ENCODE measurements at places on chromosomes 12 and 14.

GRCh38 chr14:21255385-21256101 lies 13.7 kb downstream of the HNRNPC start:
- no peak for DNase-seq

GRCh38 chr14:60175255-60175902 lies 10.2 kb upstream of the DHRS7 start:
- no peak for DNase-seq

DNA sequence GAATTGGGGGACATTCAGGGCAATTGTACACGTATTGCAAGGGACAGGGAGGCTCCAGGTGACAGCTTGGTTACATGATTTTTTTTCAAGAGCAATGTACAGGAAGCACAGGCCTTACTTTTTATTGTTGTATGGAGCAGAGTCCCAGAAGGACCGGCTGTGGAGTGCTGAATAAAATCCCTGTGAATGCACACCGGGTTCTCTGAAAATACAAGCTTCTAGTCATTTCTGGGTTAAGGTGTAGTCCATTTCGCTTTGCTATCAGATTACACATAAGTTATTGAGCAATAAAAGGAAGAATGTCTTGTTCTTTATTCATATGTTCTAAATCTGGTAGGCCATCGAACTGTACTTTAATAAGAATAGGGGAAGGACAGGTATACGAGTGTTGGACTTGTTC lies 52.2 kb downstream of the PDE3A start:
- DNase-seq, result no peak

GRCh38 chr12:128933039-128933438 lies 79.8 kb downstream of the GLT1D1 start:
- DNase-seq, result no peak

DNA sequence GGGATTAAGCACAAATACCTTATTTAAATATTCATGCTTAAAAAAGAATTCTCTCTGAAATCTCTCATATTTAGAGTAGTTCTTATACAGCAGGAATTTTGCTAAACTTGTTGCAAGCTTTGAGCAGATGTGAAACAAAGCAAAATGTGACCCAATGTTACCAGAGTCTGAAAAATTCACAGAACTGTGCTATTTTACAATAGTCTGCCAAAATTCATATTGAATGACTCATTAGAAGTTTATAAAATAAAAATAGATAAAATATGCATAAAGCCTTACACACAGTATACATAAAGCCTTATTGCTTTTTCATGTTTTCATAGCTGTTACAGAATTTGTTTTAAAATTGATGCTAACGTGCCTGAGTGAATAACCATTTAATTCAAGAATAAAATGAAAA lies 17.8 kb upstream of the RHOJ start:
- no peak for DNase-seq

GRCh38 chr14:105201156-105201924 lies 20.2 kb upstream of the NUDT14 start:
- DNase-seq, result no peak

GRCh38 chr12:113261847-113262470 lies 40.7 kb downstream of the TPCN1 start:
- DNase-seq, result peak; percentile 63

- peak; percentile 75 for DNase-seq
Measured at GRCh38 chr14:100072783-100073346, 7.6 kb downstream of the EVL start.

DNA sequence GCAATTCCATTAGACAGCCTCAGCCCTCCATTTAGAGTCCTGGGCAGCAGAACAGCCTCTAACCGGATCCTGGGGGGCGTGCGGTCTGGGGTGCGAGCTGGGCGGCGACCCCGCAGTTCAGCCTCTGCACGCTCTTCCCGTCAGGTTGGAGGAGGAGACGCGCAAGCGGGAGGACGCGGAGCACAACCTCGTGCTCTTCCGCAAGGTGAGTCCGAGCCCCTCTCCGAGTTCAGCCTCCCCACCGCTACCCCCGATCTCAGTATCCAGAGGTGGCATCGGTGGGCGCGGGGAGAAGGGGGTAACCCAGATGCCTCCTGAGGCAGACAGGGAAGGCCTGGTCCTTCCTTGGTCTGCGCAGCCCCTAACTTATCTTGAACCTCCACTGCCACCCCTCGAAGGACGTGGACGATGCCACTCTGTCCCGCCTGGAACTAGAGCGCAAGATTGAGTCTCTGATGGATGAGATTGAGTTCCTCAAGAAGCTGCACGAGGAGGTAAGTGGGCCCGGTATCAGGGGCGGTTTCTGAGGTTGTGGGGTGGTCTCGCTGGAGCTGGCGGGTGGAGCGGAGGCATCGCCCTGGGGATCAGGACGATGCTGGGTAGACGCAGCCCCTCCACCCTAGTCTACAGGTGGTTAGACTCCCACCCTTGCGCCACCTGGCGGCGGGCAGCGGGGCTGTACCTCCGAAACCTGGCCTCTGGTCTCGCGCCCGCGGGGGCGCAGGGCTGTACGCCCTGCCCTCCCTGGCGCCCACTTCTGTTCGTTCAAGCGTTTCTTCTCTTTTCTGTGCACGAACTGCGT lies 1.3 kb downstream of the PRPH start:
- DNase-seq, result peak; percentile 81

GRCh38 chr12:110015132-110015531 lies 15.9 kb downstream of the ANKRD13A start:
- DNase-seq, result no peak

DNA sequence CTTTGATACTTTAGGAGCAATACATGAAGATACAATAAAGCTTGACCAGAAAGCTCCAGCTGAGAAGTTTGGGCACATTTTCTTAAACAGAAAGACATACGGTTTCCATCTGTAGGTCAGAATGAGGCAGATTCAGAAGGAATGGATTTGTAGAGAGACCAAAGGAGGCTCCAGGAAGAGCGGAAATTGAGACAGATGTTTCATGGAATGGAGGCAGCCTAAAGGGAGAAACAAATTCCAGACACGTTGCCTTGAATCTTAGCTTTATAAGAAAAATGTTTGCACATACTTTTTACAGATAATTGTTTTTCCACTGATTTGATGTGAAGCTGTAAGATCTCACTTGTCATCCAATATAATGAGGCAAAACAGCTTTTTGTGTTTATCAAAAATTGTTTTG lies 24.8 kb downstream of the EPYC start:
- no peak for DNase-seq

DNA sequence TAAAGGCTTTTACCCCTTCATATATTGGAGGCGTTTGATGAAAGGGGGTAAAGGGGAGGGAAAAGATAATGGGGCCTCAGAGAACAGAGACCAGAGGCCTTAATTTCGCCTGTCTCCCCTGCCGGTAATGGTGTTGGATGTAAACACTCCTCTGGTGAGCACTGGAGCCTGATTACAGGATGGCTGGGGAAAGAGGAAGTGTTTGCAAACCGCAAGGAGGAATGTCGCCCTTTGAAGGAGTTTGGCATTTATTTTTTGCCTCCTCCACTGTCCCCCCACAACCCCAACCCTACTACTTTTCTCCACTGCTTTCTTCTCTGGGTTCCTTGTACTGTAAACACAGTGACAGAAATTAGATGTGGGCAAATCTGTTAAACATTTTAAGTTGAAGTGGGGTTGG lies 211.9 kb upstream of the TBX3 start:
- DNase-seq, result no peak

DNA sequence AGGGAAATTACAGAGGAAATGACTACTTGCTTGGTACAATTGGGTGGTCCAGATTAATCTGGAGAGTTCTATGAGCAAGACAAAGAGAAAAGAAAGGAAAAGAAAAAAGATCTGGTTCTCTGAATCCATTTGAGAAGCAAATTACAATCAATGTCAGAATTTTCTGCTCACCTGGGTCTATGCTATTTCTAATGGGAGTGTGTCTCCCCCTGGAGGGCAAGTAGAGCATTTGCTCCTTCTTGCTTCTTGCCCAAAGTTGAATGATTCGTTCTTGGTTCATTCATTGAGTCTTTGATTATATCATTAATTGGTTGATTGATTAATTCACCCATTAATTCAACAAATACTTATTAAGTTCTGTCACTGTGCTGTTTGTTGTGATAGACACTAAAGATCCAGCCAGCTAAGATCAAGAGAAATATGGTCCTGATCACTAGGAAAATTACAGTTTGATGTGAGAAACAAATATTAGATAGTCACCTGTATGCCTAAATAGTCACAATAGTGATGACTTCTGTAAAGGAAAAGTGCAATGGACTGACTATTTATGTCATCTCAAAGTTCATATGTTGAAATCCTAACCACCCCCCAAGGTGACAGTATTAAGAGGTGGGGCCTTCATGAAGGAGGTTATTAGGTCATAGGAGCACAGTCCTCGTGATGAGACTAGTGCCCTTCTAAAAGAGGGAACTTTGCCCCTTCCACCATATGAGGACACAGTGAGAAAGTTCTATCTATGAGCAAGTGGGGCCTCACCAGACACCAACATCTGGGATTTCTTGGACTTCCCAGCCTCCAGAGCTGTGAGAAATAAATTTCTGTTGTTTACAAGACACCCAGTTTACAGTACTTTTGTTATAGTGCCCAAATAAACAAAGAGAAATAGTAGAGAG lies 8.0 kb upstream of the ASB8 start:
- peak; percentile 54 for DNase-seq

DNA sequence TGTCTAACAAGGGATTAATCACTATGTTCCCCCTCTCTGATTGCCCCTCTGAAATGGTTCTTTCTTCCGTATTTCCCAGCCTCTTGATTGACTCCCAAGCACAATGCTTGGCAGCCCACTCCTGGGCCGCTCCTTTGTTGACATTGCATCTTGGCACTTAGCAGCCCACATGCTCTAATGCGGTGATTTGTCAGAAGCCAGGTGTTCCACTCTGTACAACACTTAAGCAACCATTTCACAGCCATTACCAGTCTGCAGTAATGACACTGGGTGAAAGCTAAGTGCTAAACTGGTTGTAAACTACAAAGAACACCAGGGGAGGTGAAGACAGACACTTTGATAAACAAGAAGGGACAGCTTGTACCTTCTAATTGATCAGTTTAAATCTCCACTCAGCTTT lies 353.5 kb downstream of the TMEM132D start:
- no peak for DNase-seq

DNA sequence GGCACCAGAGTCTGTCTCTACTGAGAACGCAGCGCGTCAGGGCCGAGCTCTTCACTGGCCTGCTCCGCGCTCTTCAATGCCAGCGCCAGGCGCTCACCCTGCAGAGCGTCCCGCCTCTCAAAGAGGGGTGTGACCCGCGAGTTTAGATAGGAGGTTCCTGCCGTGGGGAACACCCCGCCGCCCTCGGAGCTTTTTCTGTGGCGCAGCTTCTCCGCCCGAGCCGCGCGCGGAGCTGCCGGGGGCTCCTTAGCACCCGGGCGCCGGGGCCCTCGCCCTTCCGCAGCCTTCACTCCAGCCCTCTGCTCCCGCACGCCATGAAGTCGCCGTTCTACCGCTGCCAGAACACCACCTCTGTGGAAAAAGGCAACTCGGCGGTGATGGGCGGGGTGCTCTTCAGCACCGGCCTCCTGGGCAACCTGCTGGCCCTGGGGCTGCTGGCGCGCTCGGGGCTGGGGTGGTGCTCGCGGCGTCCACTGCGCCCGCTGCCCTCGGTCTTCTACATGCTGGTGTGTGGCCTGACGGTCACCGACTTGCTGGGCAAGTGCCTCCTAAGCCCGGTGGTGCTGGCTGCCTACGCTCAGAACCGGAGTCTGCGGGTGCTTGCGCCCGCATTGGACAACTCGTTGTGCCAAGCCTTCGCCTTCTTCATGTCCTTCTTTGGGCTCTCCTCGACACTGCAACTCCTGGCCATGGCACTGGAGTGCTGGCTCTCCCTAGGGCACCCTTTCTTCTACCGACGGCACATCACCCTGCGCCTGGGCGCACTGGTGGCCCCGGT lies at the start of gene PTGDR:
Gene PTGDR (plus strand): TSS at position 198 of the 778 bp plus-strand sequence. CDS start 117 bp downstream, at position 315.
- DNase-seq, result peak; percentile 48

GRCh38 chr14:90296641-90297040 lies 35.1 kb downstream of the NRDE2 start:
- DNase-seq, result no peak

- no peak for DNase-seq
Measured at GRCh38 chr14:100717386-100717785, 9.3 kb upstream of the DLK1 start.

- no peak for DNase-seq
Measured at GRCh38 chr14:76696361-76696760, 64.9 kb upstream of the VASH1 start.

GRCh38 chr12:66602483-66603143 lies 76.3 kb downstream of the GRIP1 start:
- no peak for DNase-seq

DNA sequence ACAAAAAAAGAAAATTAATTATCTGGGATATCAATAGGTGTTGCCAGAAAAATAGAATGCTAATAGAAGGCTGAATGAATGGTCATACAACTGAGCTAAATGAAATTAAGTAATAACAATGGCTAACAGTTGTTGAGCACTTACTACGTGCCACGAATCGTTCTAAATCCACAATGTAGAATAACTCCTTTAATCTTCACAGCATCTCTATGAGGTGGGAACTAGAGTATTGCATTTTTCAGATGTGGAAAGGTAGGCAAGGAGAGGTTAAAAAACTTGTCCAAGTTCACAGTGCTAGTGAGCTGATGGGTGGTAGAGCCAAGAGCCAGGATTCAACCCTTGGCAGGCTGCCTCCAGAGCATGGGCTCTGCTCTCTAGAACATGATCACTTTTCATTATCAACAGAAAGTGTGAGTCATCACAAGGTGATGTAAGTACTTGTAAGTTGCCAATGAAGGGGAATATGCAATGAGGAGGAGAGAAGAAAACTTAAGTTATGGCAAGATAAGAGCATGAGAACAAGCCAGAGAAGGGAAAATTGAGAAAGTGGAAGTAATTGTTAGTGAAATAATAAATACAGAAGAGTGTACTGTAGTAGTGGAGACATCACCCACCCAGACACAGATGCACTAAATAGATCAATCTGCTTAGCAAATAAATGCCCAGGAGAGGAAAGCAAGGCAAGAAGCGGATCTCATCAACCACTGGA lies 122.1 kb downstream of the PRKD1 start:
- DNase-seq, result no peak

DNA sequence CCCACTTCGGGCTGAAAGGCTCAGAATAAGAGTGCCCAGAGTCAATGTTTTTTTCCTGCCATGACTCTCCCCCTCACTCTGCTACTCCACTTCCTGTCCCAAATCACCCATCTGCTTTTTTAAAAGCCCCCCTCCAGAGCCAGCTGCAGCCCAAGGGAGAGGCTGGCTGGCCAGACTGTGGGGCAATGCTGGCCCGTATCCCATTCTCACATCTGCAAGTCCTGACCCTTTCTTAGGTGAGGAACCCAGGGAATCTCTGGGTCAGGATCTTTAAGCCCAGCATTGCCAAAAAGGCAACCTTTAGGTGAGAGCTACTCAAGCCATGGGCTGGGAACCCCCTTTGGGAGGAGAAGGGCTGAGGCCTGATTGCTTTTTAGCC lies 1.7 kb upstream of the ITGA5 start:
- no peak for DNase-seq

Measured in activated CD4-positive, alpha-beta T cell treated with anti-CD3 and anti-CD28 coated beads for 48 hours (primary cell).